EL (cell line): ENCODE measurements at places on chromosomes 7 and 10.

DNA sequence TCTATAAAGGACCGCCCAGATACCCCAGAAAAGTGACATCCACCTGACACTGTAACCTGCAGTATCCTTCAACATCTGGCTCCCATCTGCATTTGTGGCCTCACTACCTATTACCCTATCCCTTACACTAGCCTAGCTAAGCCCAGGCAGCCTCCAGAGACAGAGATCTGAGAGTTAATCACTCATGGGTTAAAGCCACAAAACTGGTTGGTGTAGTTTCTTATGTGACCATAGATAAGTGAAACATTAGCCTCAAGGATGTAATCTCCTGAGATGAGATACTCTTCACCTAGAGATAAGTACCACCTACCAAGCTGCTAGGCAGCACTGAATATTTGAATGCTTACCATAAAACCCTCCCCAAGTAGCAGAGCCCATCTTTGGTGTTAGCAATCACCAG lies 35.4 kb downstream of the CTTNBP2 start:
- DNase-seq, result no peak

DNA sequence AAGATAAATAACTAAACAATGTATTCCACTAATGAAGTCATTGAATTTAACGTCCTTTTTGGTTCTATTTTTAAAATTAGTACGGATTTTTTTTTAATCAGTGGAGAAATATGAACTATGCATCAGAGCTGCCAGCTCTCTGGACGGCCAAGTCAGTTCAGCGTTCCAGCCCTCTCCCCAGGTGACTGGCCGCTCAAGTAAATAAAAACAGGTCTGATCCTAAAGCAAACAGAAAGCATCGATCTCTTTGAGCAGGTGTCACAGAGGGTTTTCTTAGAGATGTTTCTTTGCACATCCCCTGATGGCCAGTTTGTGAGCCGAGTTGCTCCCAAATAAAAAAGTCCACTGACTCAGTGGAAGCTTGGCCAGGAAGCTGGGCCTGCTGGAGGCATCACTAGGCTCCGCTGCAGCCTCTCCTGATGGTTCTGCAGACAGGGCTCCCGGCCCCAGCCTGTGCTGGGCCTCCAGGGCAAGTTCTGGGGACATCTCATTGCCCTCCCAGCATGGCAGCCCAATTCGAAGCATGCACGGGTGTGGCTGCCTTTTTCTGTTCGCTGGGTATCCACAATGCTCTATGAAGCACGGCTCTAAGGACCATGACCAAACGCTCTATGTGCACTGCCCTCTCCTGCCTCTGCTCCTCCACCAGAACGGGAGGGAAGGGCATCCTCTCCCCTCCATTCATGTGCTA lies 74.7 kb upstream of the PPP2R2D start:
- DNase-seq, result no peak

DNA sequence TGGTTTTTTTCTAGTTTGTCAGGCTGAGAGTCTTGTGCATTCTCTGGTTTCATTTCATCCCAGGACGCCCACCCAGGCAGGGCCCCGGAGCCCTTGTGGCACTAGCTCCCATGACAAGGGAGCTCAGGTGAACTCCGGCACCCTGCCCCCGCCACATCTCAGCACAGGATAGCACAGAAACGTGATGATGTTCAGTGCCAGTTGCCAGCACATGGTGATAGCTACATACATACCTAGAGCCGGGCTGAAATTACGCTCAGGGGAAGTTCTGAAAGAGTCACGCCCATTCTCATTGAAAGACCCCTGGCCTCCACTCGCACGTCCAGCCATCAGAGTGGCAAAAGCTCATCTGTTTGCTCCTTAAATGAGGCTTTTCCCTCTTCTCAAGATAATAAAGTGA lies 273.7 kb downstream of the PTPRN2 start:
- no peak for DNase-seq

- no peak for DNase-seq
Measured at GRCh38 chr10:70198696-70199466, 28.6 kb upstream of the SAR1A start.

DNA sequence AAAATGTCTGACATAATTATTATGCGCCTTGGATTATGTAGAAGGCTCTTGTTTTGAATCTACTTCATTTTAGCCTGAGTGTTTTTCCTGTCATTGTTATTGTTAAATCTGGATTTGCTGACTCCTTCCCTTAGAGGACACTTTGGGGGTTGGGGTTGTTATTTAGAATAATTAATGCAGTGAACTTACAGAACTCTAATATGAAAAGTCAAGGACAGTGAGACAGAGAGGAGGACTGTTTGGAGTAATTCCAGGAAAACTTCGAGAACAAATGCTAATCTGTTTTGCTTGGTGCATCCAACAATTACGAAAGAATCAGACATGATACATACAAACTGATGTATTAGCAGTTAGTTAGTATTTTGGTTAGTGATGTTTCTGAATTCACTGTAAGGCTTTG lies 146.1 kb downstream of the ABCA13 start:
- no peak for DNase-seq

- peak; percentile 6 for DNase-seq
Measured at GRCh38 chr7:43592326-43592725, 9.4 kb downstream of the STK17A start.

- peak; percentile 75 for DNase-seq
Measured at GRCh38 chr10:68156373-68157185, 47.3 kb downstream of the MYPN start.

DNA sequence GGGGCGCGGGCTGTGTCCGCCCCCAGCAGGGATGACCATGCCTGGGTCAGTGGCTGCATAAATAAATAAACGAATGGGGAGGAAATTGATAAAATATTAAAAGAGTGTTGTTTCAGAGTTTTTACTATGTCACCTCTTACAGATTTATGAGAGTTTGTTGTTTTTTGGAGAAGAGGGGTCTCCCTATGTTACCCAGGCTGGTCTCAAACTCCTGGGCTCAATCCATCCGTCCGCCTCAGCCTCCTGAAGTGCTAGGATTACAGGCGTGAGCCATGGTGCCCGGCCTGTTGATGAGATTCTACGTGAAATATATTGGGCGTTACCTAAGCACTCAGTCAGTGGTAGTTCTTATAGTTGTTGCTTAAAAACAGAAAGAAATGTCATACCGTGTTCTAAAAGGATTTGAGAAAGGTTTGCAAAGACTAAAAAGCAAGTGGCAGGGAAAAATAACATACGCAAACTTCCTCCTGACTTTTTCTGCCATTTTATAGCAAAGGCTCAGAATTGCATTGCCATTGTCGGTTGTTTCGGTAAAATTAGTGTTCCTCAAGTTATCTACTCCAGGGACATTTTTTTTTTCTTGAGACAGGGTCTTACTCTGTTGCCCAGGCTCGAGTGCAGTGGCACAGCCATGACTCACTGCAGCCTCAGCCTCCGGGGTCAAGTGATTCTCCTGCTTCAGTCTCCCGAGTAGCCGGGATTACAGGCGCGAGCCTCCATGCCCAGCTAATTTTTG lies 39.5 kb upstream of the FOXK1 start:
- no peak for DNase-seq

- DNase-seq, result no peak
Measured at GRCh38 chr7:24135003-24135817, 148.8 kb upstream of the NPY start.

DNA sequence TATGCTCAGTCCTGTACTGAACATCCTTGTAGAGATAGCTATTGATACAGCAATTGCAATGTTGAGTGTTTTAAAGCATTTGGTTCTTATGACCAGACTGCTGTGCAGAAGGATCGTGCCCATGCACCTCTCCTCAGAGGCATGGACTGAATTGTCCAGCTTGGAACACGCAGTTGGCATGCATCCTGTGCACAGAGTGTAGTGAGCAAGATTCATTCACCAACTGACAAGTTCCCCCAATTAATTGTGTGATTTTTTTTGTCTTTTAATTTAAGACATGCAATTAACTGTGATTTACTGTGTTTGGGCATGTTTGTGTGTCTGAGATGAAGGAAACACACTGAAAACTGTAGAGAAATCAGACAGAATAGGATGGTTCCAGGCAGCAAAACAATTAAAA lies 323.7 kb downstream of the CDK14 start:
- DNase-seq, result no peak

- no peak for DNase-seq
Measured at GRCh38 chr7:107999779-108000560, 3.0 kb downstream of the LAMB1 start.

DNA sequence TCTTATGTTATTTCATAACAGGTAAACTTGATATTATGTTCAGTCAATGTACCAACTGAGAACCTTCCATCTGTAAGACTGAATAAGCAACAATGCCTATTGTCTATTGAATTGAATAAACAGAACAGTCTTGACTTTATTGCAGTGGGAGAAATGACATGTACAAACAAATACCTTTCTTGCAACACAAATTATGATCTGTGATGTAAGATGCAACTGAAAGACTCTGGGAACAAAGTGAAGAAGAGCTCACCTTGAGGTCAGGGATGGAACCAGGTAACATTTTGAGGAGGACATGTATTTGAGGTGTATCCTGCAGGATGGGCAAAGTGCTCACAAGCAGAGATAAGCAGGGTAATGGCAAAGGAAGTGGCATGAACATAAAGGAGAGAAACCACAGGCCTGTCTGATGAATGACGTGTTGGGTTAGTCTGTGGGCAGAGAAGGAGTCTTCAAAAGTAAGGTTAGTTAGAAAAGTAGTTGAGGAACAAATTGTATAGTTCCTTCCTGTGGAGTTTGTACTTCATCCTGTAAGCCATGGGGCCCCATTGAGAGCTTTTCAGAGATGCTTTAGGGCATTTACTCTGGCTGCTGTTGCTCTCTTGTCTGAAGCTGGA lies 9.5 kb downstream of the PNLIPRP3 start:
- DNase-seq, result no peak

- no peak for DNase-seq
Measured at GRCh38 chr7:2612445-2613097, 19.2 kb upstream of the TTYH3 start.

DNA sequence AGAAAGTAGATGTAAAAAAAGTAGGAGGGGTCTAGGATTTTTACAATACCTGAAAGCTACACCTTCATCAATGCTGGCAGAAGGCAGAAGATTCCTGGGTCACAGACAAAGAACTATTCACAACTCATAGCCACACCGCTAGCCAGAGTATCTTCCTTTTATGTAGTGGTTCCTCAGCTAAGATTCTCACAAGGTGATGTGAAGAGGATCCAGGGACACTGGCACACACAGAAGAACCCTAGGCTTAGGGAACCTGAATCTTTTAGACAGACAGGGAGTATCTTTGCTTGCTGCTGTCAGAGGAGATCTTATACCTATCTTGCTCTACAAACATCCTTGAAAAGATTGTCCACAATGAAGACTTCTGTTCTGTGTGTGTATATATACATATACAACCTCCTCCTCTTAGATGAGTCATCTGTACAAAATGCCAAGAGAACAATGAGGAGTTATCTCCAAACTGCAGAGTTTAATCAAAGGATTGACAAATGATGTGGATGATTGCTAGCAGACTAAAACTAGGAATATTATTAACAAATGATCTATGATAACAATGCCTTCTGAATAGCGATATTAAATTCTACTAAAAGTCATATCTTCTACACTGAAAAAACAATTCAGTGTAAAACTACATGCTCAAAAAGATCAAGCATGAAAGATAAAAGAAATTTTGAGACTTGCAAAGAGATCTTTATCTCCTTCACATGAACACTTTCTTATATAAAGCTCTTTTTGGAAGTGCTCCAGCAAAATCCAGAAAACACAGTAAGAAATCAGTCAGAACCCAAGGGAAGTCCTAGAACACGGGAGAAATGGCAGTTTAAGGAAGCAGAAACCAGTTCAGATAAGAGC lies 409.3 kb downstream of the PARD3 start:
- DNase-seq, result peak; percentile 33

DNA sequence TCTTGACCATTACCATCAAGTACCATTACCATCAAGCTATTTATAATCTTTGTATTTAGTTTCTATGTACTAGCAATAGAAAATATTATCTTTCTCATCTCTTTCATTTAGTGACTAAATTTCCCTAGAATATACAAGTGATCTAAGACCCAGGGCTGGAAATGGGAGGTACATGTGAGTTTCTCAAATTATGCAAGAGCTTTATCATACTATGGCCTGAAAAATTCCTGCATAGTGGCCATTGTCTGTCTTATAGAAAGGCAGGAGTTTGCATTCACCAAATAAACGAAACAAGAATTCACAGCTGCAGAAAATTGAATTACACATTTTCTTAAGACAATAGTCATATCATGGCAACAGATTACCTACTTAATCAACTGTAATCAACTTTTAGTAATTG lies 50.7 kb upstream of the HDAC9 start:
- DNase-seq, result no peak

GRCh38 chr7:118502235-118502634 lies 277.7 kb downstream of the ANKRD7 start:
- no peak for DNase-seq

DNA sequence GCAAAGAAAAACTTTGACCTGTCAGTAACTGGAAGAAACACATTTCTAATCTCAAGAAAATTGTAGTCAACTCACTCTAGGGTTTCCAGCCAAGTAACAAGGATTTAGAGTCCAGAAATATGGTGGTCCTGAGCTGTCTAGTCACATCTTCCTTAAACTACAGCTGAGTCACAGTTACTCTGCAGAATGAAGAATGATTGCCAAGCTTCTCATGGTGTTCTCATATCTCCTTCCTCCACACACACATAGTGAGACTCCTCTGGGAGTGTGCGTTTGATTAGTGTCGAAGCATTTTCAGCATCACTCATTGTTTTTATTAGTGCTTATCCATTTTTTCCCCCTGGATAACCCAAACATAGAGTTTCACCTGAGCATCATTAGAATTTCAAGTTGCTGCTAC lies 93.1 kb upstream of the CXCL12 start:
- DNase-seq, result no peak

GRCh38 chr10:6062101-6062771 lies at the start of gene IL2RA:
TSS of gene IL2RA (minus strand) at chr10:6062367. CDS start at chr10:6062151, 216 bp downstream.
- DNase-seq, result no peak

GRCh38 chr7:50068026-50068425 lies 25.0 kb downstream of the ZPBP start:
- DNase-seq, result peak; percentile 1

DNA sequence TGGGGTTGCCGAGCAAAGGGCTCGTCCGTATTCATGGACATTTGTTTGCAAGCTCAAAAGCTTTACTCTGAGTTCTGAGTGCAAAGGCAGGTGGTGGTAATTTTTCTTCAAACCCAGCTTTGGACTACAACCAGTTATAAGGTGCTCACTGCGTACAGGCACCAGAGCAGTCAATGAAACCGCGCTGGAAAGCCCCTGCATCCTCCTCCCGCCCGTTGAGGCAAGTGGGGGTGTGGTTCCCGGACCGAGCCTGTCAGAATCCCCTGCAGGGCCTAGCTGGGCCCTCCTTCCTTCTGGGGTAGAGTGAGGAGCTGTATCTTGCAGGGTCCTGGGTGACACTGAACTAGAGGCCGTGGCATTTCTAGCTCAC lies 22.3 kb downstream of the AMZ1 start:
- DNase-seq, result no peak
